ENCODE measurements at places on chromosomes 2 and 18.

DNA sequence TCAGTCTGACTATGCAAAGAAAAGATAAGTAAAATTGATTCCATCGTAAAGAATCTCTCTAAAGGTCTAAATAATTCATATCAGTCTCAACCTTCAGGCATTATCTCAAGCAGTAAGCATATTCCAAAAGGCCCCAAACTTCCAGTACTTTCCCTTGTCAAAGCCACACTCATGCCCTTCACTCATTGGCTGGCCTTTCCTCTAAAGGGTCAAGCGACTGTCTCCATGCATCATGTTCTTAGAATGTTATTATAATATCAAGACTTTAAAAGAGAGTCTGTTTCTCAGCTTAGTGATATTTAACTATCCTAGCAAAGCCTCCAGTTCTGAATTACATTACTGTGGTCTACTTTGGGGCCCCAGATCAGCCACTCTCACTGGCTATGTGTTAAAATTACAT is 271.3 kb downstream of the MREG start:
- no peak for DNase-seq

DNA sequence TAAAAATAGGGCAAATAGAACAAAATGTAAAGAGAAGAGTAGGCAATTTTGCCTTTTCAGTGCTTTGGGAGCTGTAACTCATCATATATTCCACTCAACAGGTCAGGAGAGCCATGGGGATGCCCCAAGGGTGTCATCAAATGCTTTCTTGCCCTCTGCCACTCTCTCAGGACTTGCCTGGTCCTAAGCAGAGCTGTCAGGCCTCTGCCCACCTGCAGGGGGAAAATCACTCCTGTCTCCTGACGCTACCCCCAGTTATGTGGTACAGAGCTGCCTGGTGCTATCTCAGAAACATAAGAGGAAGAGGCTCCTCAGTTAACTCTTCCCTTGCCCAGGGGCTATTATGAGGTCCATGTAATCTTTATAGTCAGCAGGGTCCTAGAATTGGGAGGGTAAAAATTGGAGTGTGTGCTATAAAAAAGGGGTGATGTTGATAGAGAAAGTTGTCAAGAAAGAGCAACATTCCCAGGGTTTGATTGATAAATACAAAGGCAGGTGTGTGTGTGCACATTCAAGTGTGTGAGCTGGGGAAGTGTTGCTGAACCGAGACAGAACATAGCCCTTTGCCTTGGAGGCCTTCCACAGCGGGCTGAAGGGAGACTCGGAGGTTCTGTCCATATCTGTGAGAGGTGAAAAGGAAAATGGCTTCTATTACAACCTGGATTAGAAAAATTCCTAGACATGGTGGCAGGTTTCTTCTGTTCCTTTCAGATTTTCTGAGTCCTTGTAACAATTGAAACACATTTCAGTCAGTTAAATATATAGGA is 25.4 kb downstream of the PTPRM start:
- DNase-seq: no peak

- no peak for DNase-seq
Measured at GRCh38 chr2:144708626-144709025, 188.7 kb upstream of the ZEB2 start.

DNA sequence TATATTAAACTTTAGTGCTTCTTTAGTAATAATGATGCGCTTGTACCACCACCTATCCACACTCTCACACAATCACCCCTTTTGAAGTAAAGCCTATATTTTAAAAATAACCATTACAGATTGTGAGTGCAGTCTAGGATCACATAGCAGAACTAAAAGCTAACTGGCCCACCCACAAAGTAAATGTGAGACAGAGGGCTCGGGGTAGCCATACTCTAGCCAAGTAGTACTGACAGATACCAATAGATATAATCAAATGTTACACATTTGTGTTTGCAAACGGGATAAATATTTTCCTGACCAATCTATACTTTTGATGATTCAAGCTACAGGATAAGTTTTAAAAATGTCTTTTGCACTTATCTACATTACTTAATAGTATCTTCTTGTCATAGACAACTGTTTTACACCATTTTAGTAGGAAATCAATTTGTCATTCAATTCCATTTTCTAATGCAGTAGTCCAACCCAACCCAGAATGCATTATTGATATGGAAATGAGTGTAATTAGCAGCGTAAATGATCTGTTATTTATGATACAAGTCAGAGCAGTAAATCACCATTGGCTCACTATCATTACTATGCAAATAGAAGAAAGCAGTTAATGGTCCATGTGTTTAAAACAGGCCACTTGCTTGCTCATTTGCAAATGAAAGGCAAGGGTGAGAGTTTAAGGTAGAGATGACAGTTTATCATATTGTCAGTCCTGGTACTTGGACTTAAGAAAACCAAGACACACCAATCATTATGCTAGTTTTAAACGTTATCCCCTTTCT is 111.8 kb downstream of the ERBB4 start:
- no peak for DNase-seq

DNA sequence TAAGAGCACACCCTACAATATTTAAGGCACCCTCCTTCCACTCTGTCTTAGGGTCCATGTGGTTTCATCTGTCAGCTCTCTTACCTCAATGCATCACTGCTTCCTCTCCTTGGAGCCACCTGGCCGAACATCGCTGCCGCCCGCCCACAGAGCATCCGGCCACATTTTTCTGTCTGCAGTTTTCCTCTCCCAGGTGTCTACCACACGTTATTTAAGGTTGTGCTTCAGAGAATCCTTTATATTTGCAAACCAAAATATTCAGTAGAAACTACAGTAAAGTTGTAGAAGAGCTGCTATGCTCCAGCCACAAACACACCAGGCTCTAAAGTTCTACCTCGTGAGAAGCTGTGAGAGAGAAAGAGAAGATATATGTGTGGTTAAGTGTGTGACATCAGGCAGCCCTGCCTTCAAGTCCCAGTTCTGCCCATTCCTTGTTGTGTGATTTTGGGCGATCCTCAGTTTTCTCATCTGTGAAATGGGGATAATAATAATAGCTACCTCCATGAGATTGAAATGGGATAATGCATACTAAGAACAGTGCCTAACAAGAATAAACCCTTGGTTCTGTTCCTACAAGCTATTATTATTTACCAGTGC is 4.9 kb upstream of the STK17B start:
- DNase-seq: peak; percentile 77

DNA sequence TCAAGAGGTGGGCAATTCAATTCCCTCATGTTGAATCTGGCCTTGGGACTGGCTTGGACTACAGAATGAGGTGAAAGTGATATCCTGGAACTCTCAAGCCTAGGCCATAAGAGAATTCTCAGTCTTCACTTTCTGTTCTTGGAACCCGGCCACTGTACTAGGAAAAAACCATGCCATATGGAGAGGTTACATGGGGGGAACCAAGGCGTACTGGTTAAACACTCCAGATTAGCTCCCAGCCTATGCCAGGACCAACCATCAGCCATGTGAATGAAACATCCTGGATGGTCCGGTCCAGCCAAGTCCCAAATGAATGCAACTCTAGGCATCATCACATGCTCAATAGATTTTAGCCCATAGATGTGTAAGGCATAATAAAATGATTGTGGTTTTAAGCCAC is 56.4 kb downstream of the ZNF385B start:
- no peak for DNase-seq

Data from stimulated activated CD4-positive, alpha-beta T cell treated with anti-CD3 and anti-CD28 coated beads, Interleukin-4, amount 100 ng/mL, for 24 hours (primary cell).